ENCODE measurements at places on chromosomes 12 and 14. TPM values are rescaled to one million over a fixed set of nuclear protein-coding genes. Genes with fewer than 3 reads are reported as not detected.

Gene CLEC2D
- total RNA-seq: 15.5 TPM

- DNase-seq: no peak
Observed at GRCh38 chr12:79187032-79187431, 322.5 kb downstream of the SYT1 start.

DNA sequence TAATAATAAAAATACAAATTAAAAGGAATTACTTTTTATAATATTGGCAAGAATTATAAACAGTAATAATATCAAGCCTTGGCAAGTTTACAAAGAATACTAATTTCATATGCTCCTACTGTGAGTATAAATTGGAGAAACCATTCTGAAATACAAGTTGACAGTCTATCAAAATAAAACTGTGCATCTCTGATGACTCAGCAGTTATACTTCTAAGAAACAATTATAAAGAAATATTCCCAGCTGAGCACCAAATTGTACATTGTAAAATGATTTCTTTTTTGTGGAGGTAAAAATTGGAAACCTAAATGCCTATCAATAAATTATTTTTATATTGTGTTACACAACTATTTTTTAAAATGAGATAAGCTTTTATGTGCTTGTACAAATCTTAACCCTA is 35.5 kb upstream of the KCNC2 start:
- no peak for DNase-seq

Gene NRL
- total RNA-seq: 1.2 TPM

- DNase-seq: no peak
Observed at GRCh38 chr12:1740161-1740948, 49.5 kb downstream of the ADIPOR2 start.

Gene HNF1A
- total RNA-seq: not detected

DNA sequence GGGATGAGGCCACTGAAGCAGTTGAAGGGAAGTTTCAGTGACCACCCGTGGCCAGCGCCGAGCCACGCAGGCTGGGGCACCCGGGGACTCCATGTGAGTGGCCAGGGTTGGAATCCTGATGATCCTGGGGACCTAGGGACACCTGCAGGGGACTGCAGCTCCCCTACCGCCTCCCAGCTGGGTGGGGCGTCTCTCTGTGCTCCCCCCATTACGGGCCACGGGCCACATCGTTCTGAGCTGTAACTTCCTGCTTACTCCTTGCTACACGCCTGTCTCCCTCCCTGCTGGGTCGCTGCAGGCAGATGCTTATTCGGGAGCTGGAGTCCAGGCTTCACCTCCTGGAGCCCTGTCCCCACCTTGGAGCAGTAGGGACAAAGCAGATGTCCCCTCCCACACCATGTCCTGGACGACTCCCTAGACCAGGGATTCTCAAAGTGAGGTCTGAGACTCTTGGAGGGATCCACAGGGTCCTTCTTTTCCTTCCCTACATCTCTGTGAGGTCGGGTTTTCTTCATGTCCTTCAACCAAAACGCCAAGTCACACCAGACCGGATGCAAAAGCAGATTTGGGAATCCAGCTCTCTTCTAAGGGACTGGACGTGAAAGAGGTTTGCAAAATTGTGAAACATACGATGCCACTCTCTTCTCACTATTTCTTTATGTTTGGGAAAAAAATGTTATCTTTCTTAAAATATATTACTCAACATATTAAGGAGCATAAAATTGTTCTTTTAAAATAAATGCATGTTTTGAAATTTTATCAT is 85.9 kb upstream of the NCOR2 start:
- DNase-seq: no peak

- DNase-seq: no peak
Observed at GRCh38 chr12:84644908-84645307, 267.7 kb downstream of the SLC6A15 start.

Gene AMN
- under 0.01 TPM for total RNA-seq

- no peak for DNase-seq
Observed at GRCh38 chr14:97943619-97944018, 1146.4 kb downstream of the VRK1 start.

DNA sequence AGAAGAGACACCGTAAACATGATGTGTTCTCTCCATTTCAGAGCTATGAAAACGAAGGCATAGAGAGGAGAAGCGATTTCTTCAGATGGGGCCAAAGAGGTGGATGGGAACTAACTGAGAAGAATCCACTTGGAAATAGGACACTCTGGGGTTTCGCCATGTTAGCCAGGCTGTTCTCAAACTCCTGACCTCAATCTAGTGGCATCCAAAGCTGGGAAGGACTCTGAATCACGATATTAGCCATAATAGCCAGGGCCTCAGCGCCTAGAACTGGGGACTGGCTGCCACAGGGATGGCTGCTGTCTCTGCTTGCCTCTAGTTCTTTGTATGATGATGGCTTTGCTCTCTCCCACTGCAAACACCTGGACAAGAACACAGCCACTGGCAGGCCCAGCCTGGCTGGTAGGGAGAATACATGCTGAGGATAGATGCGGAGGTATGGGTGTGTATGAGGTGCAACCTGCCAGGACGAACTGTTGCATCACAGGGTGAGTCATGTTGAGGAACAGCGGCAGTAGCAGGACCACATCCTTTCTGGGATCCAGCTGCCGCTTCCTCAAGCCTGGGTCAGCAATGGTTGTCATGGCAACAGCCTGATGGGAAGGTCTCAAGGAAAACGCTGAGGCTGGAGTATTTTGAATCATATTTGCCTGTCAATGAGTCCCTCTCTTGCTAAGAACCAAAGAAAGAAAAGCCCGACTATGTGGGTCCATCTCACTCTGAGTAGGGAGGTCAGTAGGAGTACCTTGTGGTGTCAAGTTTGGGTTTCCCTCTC is 31.1 kb downstream of the CCDC177 start:
- DNase-seq: no peak

Gene CYP46A1
- 4.5 TPM for total RNA-seq

- DNase-seq: no peak
Observed at GRCh38 chr14:76826122-76826521, at the start of gene LRRC74A. Gene LRRC74A, plus strand, starts transcription at chr14:76826408. Its CDS starts 290 bp downstream, at chr14:76826698.

Gene RBM23
- total RNA-seq: 73.4 TPM

GRCh38 chr12:107780298-107780697 is 5.8 kb downstream of the ASCL4 start:
- no peak for DNase-seq

DNA sequence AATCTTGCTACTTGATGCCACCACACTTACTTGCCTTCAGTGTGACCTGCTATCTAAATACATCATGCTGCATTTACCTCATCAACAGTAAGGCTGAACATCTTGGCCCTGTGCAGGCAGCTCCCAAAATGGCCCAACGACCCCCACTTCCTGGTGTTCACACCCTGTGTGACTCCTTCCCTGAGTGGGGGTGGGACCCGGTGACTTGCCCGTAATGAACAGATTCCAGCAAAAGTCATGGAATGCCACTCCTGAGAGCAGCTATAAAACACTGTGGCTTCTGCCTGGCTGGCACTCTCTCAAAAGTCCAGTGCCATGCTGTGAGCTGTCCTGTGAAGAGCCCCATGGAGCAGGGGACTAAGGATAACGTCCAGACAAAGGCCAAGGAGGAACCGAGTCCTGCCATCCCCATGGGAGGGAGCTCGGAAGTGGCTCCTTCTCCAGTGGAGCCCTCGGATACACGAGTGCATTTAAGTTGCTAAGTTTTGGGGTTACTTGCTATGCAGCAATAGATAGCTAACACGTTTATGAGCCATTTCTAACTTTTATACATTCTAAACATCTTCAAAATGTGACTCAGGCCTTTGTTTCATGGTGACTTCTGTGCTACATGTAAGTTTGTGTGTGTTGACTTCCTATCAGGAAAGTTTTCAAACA is 33.0 kb downstream of the P2RX2 start:
- no peak for DNase-seq

- DNase-seq: no peak
Observed at GRCh38 chr14:33430414-33431035, 491.8 kb downstream of the NPAS3 start.

DNA sequence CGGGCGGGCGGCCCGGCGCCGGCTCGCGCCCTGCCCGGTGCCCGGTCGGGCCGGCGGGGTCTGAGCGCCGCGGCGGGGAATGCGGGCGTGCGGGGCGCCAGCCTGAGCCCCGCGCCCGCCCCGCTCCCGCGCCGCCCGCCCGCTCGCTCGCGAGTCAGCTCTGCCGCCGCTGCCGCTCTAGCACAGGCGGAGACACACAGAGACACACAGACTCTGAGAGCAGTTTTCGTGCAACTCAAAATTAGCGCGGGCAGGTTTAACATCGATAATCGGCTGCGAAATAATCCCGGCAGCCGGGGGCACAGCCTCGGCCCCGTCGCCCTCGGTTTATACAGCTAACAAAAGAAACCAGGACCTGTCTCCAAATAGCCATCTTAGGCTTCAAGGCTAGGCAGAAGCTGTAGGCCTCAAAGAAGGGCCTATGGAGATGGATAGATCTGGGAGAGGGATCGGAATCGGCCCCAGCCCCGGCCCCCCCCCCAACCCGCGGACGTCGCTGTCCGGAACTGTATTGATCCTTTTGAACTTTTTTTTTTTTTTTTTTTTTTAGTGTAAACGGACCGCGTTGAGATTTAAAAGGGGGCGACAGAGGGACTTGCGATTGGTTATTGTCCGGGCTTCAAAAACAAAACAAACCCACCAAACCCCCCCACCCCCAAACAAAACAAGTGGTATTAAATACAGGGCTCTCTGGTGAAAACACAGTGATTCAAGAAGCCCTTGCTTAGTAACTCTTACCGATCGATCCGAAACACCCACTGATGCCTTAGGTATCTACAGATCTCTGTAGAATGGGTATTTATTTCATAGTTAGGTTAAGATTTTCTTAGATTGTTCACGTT is 1.1 kb downstream of the ARID2 start:
- peak; percentile 44 for DNase-seq

GRCh38 chr12:11829764-11830194 is 180.3 kb downstream of the ETV6 start:
- no peak for DNase-seq

GRCh38 chr12:13094367-13094766 is 9.1 kb downstream of the GSG1 start:
- DNase-seq: no peak

- DNase-seq: no peak
Observed at GRCh38 chr12:6083601-6084000, 40.9 kb downstream of the VWF start.

Gene SIRT4
- total RNA-seq: 4.1 TPM

GRCh38 chr14:87241018-87241768 is 751.8 kb downstream of the GALC start:
- DNase-seq: no peak

DNA sequence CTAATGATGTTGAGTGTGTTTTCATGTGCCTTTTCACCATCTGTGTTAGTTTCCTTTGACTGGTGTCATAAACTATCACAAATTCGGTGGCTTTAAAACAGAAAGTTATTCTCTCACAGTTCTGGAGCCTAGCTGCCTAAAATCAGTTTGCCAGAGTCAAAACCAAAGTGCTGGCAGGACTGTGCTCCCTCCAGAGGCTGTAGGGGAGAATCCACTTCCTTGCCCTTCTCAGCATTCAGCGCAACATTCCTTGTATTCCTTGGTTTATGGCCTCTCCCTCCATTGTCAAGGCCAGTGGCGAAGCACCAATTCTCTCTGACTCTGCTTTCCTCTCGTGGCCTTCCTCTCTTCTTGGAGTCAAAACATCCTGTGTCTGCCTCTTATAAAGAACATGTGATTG is 174.2 kb upstream of the PDE3A start:
- no peak for DNase-seq

DNA sequence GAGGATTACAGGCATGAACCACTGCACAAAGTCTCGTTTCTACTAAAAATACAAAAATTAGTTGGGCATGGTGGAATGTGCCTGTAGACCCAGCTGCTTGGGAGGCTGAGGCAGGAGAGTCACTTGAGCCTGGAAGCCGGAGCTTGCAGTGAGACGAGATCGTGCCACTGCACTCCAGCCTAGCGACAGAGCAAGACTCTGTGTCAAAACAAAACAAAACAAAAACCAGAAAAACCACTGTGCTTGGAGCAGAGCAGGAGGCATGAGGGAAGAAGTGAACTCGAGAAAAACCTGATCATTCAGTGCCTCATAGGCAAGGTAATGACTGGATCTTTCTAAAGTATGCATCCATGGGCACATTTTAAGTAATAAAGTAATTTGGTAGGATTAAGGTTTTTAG is 487.8 kb downstream of the KCNH5 start:
- no peak for DNase-seq

GRCh38 chr12:113081873-113082272 is 25.3 kb downstream of the DTX1 start:
- DNase-seq: no peak

Gene ZBTB1
- 52.2 TPM for total RNA-seq

Gene DAO
- not detected for total RNA-seq

Gene PAPOLA
- total RNA-seq: 186 TPM

GRCh38 chr14:35661875-35662274 is 127.9 kb downstream of the INSM2 start:
- no peak for DNase-seq

GRCh38 chr14:71680736-71681387 is 251.4 kb upstream of the RGS6 start:
- DNase-seq: no peak

DNA sequence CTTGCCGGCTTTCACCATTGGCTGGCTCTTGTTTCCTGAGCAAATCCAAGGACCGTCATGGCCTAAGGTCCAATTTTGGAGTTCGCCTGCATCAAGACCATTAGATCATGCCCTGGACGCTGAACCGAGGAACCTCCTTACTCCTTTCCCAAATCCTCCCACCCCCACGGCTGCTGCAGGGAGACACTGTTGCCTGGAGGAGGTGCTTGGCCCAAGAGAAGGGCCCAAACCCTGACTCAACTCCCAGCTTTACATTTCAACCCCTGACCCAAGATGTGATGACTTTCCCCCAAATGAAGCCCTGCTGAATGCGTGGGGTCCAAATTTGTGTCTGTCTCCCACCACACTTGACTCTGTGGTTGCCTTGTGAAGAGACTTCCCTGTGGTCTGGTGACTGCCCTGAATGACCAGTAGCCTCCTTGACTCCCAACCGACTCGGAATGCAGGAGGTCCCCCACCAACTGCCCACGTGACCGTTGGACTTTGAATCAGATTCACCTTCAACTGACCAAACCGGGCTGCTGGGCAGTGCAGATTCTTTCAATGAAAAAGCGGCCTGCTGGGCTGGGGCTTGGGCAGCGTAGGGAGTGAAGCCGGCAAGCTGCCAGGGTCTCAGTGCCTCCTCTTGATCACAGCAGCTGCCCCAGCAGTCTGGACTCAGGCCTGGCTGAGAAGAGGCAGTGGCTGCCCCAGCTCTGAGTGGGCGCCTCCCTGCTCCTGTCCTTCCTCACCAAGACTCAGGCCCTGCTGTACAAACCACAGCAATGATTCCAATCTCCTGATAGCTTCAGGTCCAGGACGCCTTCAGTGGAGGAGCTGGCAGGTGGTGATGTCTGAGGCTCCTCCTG is 46.7 kb upstream of the OASL start:
- DNase-seq: no peak

GRCh38 chr14:94320243-94320642 is 2.9 kb downstream of the SERPINA6 start:
- DNase-seq: no peak

- no peak for DNase-seq
Observed at GRCh38 chr12:108394196-108394595, 55.1 kb upstream of the CMKLR1 start.

DNA sequence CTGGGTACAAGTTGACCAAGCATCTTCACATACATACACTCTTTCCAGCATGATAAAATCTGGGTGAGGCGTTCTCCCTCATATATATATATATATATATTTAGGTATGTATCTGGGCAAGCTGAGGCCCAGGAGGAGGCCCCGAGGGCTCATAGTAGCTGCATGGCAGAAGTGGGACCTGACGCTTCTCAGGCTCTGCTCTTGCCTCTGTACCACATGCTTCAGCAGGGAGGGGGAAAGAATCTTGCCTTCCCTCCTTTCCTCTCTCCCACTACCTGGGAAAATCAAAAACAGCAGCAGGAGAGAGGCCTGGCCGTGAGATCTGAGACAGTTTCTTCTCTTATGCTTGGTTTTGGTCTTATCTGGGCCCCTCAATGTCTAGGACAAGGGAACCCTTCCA is 9.2 kb downstream of the PPP1R1A start:
- no peak for DNase-seq
